ENCODE measurements at places on chromosomes 13 and 19.
A peak's percentile ranks its signal among the peaks of the same experiment; 100 is the strongest.

DNA sequence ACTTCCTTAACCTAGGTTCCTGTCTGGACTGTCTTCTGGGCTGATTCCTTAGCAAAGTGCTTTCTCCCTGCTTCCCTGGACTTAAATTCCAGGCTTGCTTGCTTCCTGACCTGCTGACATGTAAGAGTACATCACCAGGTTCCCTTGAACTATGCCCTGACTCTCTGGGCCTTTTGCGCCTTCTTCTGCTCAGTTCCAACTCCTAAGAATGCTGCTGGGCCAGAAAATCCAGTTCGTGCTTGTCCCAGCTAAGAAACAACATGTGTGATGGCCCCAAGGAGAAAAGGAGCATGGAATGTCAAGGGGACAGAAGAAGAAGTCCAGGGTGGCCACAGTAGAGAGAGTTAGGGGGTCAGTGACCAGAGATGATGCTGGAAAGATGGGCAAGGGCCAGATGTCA, 42.6 kb upstream of the MBNL2 start:
- DNase-seq, result no peak

DNA sequence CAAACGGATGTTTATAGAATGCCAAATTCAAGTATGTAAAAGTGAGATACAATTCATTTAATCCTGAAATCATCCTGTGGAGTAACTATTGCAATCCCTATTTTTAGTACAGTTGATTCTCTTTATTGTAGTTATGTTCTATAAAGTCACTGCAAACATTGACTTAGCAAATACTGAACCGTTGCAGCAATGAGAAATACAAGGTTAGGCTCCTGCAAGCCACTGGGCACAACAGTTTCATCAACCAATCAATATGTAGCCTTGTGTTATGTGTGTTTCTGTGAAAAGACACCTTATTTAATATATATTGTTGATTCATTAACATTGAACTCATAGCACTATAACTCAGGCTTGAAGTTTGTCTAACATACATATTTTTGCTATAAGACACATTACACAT, 174.4 kb downstream of the DCT start:
- no peak for DNase-seq

DNA sequence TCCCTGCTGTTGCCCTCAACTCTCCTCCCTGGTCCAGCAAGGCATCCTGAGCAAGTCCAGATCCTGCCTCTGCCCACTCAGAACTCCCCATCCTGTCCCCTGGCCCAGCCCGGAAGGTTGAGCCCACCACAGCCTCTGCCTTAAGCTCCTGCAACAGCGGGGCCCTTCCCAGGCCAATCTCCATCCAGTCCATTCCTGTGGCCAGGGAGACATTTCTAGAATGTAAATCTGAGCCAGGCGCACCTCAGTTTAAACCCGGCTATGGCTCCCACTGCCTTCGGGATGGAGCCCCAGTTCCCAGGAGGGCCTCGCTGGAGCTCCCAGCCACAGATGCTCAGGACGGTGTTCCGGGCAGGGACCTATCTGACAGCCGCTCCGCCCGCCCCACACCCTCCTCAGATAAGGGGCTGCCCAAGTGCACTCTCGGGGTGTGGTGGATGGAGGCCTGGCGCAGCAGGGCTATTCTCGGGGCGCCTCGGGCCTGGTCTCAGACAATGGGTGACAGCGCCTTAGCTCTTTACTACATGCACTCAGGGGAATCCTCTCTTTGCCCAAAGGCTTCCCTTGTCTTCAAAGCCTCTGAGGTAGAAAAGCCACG, 5.3 kb downstream of the TRAPPC6A start:
- no peak for DNase-seq

GRCh38 chr13:51502153-51502651, 49.4 kb upstream of the INTS6 start:
- DNase-seq, result no peak

GRCh38 chr13:18943721-18944391, 237.8 kb downstream of the TUBA3C start:
- no peak for DNase-seq

DNA sequence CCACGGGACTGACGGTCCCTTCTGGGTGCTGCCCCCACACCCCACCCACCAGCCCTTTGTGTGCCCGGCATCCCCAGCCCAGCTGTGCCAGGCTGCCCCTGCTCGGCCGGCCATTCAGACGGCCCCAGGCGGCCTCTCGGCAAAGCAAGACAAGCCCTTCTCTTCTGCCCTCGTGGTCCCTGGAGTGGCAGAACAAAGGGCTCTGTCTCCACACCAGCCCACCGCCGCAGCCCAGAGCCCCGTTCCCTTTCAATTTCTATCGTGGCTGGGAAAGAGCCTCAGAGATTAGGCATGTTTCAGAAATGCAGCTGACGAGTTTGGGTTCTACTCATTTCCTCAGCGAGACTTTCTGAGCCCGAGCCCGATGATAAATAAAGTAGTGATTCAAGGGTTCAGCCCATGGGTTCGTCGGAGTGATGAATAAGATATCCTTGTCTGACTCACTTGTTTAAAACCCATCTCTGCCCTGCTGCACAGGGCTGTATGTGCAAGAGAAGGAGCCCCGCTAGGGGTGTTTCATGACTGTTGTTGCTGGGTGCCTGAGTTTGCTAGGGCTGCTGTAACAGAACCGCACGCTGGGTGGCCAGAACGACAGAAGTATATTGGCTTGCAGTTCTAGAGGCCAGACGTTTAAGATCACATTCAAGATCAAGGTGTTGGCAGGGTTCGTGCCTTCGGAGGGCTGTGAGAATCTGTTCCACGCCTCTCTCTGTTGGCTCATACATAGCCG, 4.3 kb downstream of the MYO9B start:
- peak; percentile 91 for DNase-seq

- no peak for DNase-seq
These were observed 1.7 kb downstream of the YJEFN3 start for GRCh38 chr19:19530423-19530804.

DNA sequence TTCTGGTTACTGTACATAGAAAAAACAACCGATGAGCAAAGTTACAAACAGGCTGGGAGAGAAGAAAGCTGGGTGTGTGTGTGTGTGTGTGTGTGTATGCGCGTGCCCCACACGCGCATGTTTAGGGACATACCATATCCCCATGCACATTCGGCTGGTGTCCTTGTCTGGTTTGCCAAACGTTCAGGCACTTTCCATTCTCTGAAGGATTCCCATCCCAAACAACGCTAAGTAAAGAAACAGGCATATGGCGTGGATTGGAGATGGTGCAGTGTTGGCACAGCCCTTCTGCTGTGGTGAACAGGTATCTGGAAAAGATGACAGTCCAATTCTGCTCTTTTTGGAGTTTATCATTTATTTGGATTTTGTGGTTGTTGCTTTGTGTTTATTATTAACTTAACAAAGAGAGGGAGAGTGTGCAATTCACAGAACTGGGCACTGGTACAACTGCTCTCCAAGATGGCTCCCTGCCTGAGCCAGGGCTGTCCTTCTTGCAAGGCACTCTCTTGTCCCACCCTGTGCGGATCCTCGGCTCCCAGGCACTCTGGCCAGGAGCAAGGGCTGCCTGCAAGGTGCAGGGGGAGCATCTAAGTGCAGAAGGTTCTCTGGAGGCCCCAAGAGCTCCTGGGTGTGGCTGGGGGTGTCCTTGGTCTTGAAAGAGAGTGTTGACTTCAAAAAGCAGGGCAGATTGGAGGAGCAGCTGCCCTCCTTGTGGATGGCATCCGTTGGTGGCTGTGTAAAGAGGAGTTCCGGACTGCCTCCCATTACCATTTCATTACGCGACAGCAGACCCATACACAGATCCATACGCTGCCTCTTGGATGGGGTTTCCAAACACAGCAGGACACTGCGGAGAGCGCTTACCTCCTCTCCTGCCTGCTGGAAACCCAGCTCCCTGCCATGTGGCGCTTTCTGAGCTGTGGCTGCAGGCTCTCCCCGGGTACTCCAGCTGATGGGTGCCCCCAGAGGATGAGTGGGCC, 263.1 kb downstream of the ZNF536 start:
- no peak for DNase-seq

DNA sequence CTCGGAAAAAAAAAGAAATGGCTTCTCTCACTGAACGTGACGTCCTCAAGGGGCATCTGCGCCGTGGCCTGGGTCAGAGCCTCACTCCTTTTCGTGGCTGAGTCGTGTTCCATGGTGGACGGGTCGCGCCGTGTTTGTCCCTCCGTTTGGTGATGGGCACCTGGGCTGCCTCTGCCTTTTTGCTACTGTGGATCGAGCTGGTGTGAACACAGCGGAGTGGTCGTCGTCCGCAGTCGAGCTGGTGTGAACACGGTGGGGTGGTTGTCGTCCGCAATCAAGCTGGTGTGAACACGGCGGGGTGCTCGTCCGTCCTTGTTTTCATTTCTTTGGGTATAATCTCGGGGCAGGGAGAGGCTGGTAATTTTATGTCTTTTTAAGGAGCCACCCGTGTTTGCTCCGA, 11.6 kb downstream of the HCN2 start:
- no peak for DNase-seq

GRCh38 chr19:18041054-18041453, 33.1 kb downstream of the ARRDC2 start:
- DNase-seq, result no peak

GRCh38 chr13:74114202-74114601, 20.0 kb downstream of the KLF12 start:
- DNase-seq, result no peak

- DNase-seq, result no peak
These were observed 101.4 kb downstream of the STK24 start for GRCh38 chr13:98475522-98475921.

GRCh38 chr13:99278200-99278599, 20.0 kb upstream of the GPR18 start:
- peak; percentile 69 for DNase-seq

GRCh38 chr13:74210693-74211393, 76.6 kb upstream of the KLF12 start:
- no peak for DNase-seq

DNA sequence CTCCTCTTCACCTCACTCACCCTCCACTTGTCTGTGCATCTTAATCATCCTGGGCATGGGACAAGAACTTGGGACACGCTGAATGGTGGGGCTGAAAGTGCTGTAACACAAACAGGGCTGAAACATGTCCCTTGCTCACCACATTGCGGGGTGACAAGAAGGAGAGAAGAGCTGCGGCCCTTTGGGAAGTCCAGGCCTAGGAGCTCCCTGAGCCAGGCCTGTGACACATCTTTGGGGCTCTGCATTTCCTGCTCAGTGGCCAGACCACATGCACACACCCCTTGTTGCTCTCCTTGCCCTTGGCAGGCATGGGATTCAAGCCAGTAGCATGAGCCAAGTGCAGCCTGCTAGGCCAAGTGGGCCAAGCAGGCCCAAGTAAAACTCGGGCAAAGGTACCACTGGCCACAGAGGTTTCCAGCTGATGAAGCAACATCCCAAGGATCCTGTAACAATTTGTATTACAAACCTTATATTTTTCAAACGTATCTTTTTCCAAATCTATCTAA, 1384.3 kb upstream of the PCDH20 start:
- no peak for DNase-seq

DNA sequence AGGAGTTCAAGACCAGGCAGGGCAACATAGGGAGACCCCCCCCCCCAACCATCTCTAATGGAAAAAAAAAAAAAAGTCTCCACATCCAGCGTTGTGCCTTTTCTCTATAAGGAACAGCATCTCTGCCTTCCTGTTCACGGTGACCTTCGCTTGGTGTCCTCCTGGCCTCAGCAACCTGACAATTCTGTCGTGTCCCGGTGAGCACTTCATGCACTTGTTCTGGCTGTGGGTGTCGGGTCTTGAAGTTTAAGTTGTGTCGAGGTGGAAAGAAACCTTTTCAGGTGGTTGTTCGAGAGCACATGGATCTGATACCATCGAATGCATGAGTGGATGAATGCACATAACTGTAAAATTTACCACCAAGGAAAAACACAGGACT, 594 bp downstream of the ZNF559 start:
- DNase-seq, result no peak

GRCh38 chr13:61170856-61171255, 244.8 kb downstream of the PCDH20 start:
- no peak for DNase-seq

All from activated CD8-positive, alpha-beta memory T cell treated with anti-CD3 and anti-CD28 coated beads, Interleukin-2, amount 10 ng/mL, durations not matched to agents 7 days and 5 days (primary cell).